T1000 (cell line): ENCODE measurements at places on chromosomes 3 and 15.

GRCh38 chr15:86193716-86194380 is 114.2 kb downstream of the AGBL1 start:
- DNase-seq: no peak

DNA sequence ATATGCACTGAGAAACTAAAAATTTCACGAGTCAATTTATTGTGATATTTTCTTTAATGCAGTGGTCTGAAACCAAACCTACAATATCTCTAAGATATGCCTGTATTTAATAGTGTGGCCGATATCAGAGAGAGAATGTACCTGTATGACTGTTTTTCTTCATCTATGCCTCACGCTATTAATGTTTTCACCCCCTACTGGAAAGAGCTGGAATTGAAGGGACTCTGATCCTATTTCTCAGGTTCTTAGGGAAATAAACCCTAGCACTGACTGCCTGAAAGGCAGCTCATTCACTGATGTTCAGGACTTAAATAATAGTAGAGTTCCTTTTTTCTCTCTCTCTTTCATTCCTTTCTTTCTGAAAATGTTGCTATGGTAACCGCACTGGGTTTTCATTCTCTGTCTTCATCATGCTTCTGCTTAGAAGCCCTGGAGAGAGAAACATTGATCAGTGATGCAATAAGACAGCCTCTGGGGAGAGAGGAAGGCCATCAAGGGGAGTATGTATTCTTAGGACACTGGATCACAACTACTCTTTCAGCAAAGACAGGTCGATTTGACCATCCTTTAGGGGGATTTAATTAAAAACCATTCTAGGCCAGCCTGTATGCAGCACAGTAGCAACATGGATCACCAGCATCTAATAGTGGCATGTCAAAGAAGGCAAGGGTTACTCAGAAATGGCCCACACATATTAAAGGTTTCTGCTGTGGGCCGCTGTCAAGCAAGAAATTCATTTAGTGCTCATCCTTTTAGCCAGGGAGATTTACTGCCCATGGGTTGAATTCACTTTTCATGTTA is 1135.7 kb downstream of the IGSF11 start:
- DNase-seq: no peak

GRCh38 chr3:24385012-24385615 is 109.5 kb downstream of the THRB start:
- no peak for DNase-seq

- DNase-seq: peak; percentile 41
Observed at GRCh38 chr15:58070801-58071418, 5.4 kb upstream of the ALDH1A2 start.

GRCh38 chr3:67601385-67601784 is 53.0 kb downstream of the SUCLG2 start:
- peak; percentile 67 for DNase-seq

- DNase-seq: no peak
Observed at GRCh38 chr3:89635137-89635536, 527.7 kb downstream of the EPHA3 start.

GRCh38 chr3:134652409-134652831 is 1.6 kb upstream of the KY start:
- DNase-seq: peak; percentile 71

DNA sequence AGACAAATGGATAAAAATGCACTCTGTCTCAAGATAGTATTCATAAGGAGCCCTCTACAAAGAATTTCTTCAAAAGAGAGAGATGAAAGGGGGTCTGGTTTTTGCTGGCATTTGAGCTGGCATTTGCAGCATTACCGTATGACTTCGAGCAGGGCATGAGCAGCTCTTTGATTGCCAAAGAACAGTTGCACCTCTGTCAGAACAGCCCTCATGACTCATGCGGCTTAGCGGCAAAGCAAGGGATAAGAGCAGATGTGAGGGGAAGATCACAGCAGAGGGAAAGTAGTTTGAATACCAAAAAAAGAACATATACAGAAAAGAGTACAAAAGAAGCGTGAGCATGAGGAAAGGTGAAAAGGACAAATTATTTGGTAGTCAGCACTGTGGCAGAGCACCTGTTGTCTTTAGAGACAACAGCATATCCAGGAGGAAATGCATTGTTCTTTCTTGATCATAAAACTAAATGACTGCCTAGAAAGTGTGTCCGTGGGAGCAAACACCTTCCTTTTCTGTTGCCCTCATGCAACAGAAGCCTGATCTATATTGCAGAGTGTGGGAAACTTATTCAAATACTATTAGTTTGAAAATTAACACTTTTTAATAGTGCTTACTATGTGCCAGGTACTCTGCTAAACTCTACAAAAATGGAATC is 80.5 kb upstream of the SLC24A5 start:
- DNase-seq: no peak

GRCh38 chr3:158770741-158771350 is 31.0 kb upstream of the MFSD1 start:
- DNase-seq: no peak

GRCh38 chr3:118963711-118964110 is 70.9 kb downstream of the IGSF11 start:
- no peak for DNase-seq

GRCh38 chr3:31699309-31699953 is 166.7 kb downstream of the STT3B start:
- DNase-seq: no peak

DNA sequence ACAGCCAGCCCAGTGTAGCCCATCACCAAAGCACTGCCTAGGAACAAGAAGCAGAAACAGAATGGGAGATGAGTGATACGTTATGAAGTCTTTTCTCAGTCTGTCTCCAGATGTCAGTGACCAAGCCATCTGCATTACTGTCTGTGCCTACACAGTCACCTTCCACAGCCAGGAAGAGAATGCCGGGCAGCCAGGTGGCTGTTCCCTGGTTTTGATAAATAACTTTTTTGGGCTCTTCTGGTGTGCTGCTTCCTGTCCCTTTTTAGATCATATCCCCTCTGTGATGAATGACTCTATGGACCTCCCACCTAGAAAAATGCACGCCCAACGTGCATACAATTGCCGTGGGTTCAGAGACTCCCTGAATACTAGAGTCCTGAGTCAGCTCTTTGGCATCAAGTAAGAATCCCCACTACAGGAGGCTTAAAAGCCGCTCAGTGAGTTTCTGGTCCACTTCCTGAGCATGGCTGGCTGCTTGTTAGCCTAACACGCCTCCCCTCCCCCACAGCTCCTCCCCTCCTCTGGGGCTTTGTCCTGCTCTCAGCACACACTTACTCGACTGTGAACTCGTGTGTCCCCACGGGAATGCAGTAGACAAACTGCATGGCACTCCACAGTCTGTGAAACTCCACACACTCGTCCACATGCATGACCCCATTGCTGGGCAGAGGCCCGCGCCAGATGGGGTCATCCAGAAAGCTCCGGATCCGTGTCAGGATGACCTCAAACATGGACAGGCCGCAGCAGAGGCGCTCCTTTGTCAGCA is 34.7 kb downstream of the NIPA2 start:
- no peak for DNase-seq

DNA sequence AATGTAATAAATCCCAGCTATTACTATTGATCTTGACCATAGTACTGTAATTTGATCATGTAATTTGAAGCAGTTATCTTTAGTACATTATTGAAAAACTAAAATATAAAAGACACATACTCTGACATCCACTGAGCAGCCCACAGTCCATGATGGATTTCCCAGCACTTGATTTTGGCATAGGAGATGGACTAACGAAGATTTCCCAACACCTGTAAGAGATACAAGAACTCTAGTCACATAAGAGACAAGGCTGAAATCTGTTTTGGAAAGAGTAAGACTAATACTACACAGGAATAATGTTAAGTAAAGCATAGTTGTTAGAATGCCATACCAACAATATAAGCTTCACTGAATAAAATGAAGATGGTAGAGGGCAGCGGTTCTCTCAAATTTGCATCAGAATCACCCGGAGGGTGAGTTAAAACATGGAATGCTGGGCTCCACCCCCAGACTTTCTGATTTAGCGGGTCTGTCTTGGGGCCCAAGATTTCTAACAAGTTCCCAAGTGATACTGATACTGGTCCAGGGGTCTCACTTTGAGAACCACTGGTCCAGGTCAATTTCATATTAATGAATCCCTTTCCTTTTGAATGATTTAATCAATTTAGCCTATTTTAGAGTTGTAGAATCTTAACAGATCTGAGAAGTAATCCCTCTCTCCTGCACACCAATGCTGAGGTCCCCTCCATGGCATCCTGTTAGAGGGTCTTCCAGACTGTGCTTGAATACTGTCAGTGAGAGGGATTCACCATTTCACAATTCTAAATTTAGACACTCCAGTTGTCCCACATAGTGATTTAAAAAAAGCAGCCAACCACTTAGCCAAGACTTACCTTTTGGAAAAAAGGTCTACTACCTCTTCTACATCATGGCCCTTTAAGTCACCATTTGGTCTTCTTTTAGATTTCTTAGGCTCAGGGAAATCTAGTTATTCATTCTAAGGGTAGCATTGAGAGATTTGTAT is 11.5 kb downstream of the RABL3 start:
- DNase-seq: no peak

DNA sequence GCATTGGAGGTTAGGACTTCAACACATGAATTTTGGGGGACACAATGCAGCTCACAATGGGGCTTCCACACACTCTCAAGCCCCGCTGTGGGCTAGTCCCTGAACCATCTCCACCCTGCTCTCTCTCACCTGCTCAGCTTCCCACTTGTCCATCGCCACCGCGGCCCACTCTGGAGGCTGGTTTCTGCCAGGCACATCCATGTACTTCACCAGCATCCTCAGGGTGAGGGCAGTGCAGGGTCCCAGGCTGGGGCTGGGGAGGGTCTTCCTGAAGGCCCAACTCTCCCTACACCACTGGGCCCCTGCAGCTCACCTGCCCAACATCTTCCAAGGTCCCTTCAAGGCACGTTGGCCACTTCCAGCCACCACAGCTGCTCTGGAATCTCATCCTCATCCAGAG is 46.4 kb downstream of the KLF15 start:
- no peak for DNase-seq

DNA sequence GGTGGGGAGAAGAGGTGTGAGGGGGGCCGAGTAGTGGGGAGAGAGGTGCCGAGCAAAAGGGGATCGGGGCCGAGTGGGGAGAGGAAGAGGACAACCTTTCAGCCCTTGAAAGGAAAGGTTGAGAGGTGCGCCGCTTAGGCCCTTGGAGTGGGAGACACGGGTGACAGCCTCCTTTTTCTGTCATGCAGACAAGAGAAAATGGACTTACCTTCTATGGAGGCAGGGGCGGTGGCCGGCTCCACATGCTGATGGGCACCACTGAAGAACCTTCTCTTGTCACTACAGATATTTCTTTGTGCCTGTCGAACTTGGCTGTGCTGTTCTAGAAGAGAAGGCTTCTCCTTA is 421 bp downstream of the KLHL18 start:
- no peak for DNase-seq

DNA sequence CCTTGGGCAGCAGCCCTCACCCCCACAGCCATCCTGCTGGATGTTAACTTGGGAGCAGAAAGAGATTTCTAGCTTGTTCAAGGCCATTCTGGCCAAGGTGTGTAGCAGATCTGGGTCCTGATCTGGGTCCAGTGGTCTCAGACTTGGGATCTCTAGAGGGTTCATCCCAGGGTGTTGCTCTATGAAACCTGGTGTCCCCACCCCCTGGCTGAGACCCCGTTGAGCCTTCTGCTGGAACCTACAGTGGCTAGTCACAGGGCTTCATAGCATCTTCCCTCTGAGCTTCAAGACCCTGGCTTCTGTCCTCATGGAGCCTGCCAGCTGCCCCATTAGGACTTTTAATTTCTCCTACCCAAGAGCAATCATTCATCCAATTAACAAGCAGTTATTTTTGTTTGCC is 64.3 kb downstream of the EPHB1 start:
- DNase-seq: no peak

DNA sequence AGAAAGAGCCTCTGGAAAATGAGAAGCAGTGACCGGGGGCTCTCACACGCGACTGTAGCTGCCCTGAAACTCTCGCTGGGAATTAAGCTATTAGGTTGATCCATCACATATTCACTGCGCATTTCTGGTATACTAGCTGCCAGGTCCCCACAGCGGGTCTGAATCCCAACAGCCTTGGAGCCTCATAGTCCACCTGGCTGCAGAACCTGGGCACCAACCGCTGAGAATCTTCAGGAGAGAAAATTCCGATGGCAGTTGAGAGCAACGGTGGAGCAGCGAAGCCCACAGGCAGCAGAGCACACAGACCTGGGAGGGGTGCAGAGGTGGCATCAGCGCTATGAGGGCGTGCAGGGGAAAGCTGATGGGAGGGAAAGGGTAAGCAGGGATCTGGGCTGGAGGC is 75.1 kb downstream of the FAM174B start:
- no peak for DNase-seq

- no peak for DNase-seq
Observed at GRCh38 chr3:20905210-20905805, 719.3 kb upstream of the SGO1 start.

DNA sequence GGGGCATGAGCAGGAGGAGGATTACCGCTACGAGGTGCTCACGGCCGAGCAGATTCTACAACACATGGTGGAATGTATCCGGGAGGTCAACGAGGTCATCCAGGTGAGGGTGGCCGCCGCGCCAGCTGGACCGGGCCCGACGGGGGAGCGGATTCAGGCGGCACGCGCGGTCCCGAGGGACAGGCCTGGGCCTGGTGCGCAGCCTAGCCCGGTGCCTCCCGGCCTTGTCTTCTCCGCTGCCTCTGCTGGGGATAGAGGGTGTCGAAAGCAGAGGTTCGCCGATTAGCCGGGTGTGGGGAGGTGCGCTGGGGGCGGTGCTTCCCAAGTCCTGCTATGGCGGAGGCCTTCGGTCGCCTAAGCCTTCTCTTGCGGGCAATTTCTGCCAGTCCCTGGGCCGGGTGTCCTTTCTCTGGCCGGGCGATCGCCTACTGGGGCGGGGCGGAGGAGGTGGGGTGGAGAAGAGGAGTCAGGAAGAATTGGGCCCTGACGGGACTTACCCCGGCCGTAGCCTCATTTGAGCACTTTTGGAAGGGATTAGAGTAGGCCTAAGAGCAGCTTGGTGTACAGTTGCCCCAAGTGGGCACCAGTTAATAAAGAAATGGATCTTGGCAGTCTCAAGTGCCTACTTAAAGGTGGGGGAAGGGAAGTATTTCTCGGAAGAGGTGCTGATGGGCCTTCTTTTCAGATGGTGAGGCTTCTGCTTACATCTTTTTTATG is 940 bp downstream of the ARIH1 start:
- DNase-seq: peak; percentile 51

GRCh38 chr3:100104817-100105413 is 9.4 kb downstream of the FILIP1L start:
- no peak for DNase-seq
